ENCODE measurements at places on chromosomes 7 and 10. TPM values are rescaled to one million over a fixed set of nuclear protein-coding genes. Genes with fewer than 3 reads are reported as not detected.

SRGN gene
- total RNA-seq = 49.9 TPM

MKX gene
- not detected for total RNA-seq

ADRB1 gene
- total RNA-seq = not detected

MYO1G gene
- 107 TPM for total RNA-seq

OR2A1 gene
- total RNA-seq = not detected

FAS gene
- total RNA-seq = 13.7 TPM

GHRHR gene
- total RNA-seq = not detected

MUC12 gene
- total RNA-seq = not detected

PKD2L1 gene
- not detected for total RNA-seq

ADAMTS14 gene
- not detected for total RNA-seq

HOXA5 gene
- not detected for total RNA-seq

ARPC1B gene
- total RNA-seq = 142 TPM

DOCK1 gene
- total RNA-seq = not detected

PON3 gene
- total RNA-seq = not detected

AKR1D1 gene
- total RNA-seq = not detected

CYP3A7 gene
- total RNA-seq = not detected

HYAL4 gene
- total RNA-seq = not detected

FAM180A gene
- total RNA-seq = not detected

GPR26 gene
- total RNA-seq = not detected
